H9 (cell line): ENCODE measurements at places on chromosomes 16 and 17.

- H3K4me1 ChIP-seq = no peaks in the 10 kb centered on the region; the same call in 1 of the 2 replicates
- H3K27me3 ChIP-seq = no peaks in the 10 kb centered on the region
- no peak for DNase-seq
- no peak overlapping the region for H3K4me3 ChIP-seq
- H3K36me3 ChIP-seq = no peaks in the 10 kb centered on the region
Observed at GRCh38 chr16:86045591-86045971, 146.6 kb downstream of the IRF8 start.

DNA sequence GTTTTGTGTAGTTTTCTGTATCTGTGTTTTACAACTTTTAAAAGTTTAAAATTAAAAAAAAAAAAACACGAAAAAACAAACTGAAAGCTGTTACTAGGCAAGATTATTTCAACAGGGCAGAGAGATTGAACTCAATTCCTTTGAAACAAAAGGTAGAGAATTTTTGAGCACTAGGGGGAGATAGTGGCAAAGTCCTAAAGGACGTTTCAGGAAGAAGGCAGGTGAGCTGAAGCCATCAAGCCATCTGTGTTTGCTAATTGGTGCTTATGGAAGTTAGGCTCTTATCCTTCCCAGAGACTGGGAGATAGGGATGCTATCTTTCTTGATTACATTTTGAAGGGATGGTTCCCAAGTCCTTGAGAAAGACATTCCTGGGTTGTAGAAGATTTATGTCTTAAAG, 70.6 kb upstream of the CLEC3A start:
- no peak for DNase-seq
- H3K4me1 ChIP-seq = peaks cover 13% of the 10 kb centered on the region; the same call in 1 of the 2 replicates
- no peak overlapping the region for H3K4me3 ChIP-seq
- no peak overlapping the region for H3K27ac ChIP-seq

GRCh38 chr17:64045176-64045575, 24.7 kb upstream of the ICAM2 start:
- H3K27me3 ChIP-seq = no peaks in the 10 kb centered on the region
- H3K27ac ChIP-seq = no peak overlapping the region
- no peak for DNase-seq
- peaks cover 1% of the 10 kb centered on the region; the same call in 1 of the 3 replicates for H3K36me3 ChIP-seq
- H3K4me3 ChIP-seq = no peak overlapping the region

DNA sequence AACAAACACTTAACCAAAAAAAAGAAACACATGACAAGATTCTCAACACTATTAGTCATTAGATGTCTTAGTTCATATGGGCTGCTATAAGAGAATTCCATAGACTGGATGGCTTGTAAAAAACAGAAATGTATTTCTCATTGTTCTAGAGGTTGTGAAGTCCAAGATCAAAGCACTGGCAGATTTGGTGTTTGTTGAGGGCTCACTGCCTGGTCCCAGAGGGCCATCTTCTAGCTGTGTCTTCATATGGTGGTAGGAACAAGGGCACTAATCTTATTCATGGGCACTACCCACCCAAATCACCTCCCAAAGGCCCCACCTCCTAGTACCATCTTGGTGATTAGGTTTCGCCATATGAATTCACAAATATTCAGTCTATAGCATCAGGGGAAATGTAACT, 162.5 kb upstream of the SDK2 start:
- peaks cover 3% of the 10 kb centered on the region; the same call in 1 of the 2 replicates for H3K36me3 ChIP-seq
- no peak for DNase-seq
- no peaks in the 10 kb centered on the region for H3K4me1 ChIP-seq
- peaks cover 3% of the 10 kb centered on the region; the same call in 1 of the 2 replicates for H3K27me3 ChIP-seq

- no peak overlapping the region for H3K27ac ChIP-seq
- no peak for DNase-seq
- H3K27me3 ChIP-seq = no peaks in the 10 kb centered on the region
- H3K36me3 ChIP-seq = no peaks in the 10 kb centered on the region
- H3K4me3 ChIP-seq = no peak overlapping the region; the same call in 2 of the 3 replicates
- no peaks in the 10 kb centered on the region for H3K4me1 ChIP-seq
Observed at GRCh38 chr16:86961171-86961601, 356.0 kb downstream of the C16orf95 start.

DNA sequence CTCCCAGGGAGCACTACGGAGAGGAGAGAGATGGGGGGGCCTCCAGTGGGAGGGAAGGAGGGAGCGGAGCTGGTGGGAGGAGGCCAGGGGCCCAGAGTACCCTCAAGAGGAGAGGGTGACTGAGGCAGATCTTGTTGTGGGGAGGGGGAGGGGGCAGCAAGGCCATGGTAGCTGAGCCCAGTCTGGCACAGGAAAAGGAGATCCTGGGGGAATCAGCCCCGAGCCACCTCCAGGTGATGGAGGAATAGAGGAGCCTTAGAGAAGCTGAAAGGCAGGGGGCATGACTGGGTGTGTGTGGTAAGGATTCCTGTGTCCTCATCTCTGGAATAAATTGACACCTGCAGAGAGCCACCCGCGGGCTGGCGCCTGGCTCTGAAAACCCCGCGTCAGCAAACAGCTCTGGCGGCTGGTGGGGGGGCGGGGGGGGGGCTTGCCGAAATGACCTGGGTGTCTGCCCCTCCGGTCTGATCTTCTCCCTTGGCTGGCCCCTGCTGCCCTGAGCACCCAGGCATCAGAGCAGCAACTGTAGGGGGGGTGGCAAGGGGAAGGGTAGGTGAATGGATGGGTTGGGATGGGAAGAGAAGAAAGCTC, 1.3 kb upstream of the NLGN2 start:
- H3K4me3 ChIP-seq = peak overlapping the region; percentile 76
- no peaks in the 10 kb centered on the region; the same call in 1 of the 2 replicates for H3K4me1 ChIP-seq
- no peak overlapping the region for H3K27ac ChIP-seq
- peaks cover 27% of the 10 kb centered on the region for H3K36me3 ChIP-seq
- no peak for DNase-seq

DNA sequence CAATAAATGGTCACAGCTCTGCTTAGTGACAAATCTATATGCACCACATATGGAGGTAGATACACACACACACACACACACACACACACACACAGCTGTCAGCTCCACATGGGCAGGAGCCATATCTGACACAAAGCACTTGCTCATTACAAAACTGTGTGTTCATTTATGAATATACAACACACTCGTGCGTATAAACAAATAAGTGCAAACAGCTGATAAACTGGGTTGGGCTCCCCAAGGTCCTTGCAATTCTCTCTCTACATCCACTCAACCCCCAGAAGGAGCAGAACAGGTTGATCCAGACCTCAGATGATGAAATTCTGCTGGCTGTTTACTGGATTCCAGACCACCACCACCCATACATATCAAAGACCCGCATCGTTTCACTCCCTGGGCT, 140.7 kb downstream of the XYLT1 start:
- H3K27ac ChIP-seq = no peak overlapping the region
- H3K36me3 ChIP-seq = peaks cover 1% of the 10 kb centered on the region; the same call in 1 of the 3 replicates
- no peaks in the 10 kb centered on the region for H3K27me3 ChIP-seq
- no peak overlapping the region for H3K4me3 ChIP-seq
- no peaks in the 10 kb centered on the region for H3K4me1 ChIP-seq
- no peak for DNase-seq

DNA sequence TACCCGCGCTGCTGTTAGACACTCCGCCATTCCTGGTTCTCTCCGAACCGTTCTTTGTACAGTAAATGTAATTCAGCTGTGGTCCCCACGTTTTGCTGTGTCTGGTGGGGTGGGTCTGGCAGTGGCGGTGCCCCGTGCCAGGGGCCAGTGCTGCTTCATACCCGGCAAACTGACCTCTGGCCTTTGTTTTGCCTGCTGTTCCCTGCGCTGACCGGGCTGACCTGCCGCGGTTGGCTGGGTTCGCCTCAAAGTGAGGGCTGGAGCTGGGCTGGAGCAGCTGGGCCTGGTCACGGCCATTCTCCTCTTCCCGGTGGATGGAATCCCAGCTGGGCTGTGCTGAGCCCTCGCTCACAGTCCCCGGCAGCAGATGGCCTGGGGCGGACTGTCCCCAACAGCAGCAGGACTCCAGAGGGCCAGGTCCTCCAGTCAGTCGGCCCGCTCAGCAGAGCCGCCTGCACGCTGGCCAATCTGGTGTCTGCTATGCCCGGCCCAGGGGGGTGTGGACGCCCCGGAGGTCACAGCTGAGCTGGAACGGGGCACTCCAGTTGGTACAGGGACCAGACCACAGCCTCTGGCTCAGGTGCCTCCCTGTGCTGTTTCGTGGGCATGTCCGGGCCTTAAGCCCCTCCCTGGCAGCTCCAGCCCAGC, 1.5 kb upstream of the WFIKKN1 start:
- H3K27ac ChIP-seq = no peak overlapping the region
- H3K36me3 ChIP-seq = no peaks in the 10 kb centered on the region; the same call in 1 of the 2 replicates
- no peaks in the 10 kb centered on the region; the same call in 1 of the 2 replicates for H3K4me1 ChIP-seq
- peak overlapping the region; percentile 26; the same call in 1 of the 3 replicates for H3K4me3 ChIP-seq
- no peak for DNase-seq

- no peaks in the 10 kb centered on the region for H3K27me3 ChIP-seq
- H3K4me1 ChIP-seq = no peaks in the 10 kb centered on the region
- H3K27ac ChIP-seq = no peak overlapping the region
- no peak for DNase-seq
- H3K4me3 ChIP-seq = no peak overlapping the region
Observed at GRCh38 chr17:31459716-31460115, 68.2 kb downstream of the RAB11FIP4 start.

GRCh38 chr17:71494062-71494855, 626.6 kb upstream of the SOX9 start:
- H3K4me3 ChIP-seq = no peak overlapping the region
- no peaks in the 10 kb centered on the region for H3K36me3 ChIP-seq
- no peaks in the 10 kb centered on the region for H3K4me1 ChIP-seq

- no peaks in the 10 kb centered on the region for H3K36me3 ChIP-seq
- no peak for DNase-seq
- no peaks in the 10 kb centered on the region for H3K4me1 ChIP-seq
- no peak overlapping the region for H3K4me3 ChIP-seq
- H3K27me3 ChIP-seq = no peaks in the 10 kb centered on the region
Observed at GRCh38 chr16:62089715-62090114, 53.5 kb upstream of the CDH8 start.

DNA sequence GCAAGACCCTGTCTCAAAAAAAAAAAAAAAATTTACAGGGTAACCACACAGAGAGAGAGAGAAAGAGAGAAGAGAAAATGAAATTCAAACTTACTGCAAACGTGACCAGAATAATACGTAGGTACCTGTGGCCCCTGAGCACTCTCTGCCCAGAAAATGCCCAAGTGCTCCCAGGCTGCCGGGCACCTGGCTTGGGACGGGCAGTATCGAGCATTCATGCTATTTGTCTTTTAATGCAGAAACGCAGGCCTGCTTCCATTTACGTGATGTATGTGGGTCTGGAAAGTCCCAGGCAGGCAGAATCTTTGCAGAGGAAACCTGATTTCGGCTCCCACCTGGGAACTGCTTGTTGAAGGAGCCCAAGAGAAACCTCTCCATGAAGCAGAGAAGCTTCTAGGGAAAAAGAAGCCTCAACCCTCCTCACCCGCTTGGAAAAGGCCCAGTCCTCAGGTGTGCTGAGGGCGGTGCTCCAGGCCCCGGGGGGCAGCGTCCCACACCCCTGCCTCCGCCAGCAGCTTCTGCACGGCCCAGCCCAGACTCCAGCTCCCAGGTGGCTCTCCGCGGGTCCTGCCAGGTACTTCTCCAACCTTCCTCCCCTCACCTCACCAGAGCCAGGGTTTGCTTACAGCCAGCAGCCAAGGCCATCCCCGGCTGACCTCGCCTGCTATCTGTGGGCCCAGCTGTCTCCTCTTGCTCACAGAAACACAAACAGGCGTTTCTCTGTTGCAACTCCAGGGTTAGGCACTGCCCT, 14.0 kb downstream of the RPH3AL start:
- H3K27ac ChIP-seq = no peak overlapping the region
- peak; percentile 29 for DNase-seq
- peaks cover 2% of the 10 kb centered on the region; the same call in 1 of the 2 replicates for H3K27me3 ChIP-seq
- H3K4me3 ChIP-seq = no peak overlapping the region
- no peaks in the 10 kb centered on the region; the same call in 1 of the 2 replicates for H3K4me1 ChIP-seq

DNA sequence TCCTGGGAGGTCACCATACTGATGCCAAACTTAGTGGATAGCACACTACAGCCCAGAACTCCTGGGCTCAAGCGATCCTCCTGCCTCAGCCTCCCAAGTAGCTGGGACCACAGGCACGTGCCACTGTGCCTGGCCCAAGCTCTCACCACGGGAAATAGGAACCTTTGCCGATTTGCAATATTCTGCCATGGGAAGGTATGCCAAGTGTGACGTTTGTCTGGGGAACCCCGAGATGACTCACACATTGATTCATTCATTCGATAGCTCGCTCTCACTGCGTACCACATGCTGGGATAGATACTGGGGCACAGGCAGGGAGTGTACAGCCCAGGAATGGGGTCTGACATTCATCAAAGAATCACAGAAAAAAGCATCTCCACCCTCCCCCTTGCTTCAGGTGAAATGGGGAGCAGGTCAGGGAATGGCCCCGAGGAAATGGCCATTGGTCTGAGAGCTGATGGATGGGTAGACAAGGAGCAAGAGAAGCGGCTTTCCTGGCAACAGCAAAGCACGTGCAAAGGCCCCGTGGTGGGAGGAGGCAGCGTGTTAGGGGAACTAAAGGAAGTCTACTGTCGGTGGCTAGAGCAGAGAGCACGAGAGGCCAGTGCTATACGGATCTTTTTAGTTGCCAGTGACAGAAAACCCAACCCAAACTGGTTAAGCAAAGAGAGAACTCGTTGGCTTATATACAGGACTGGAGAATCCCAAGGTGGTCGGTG, 44.1 kb downstream of the DNAH17 start:
- H3K4me1 ChIP-seq = no peaks in the 10 kb centered on the region
- DNase-seq = peak; percentile 17
- peaks cover 4% of the 10 kb centered on the region; the same call in 2 of the 3 replicates for H3K36me3 ChIP-seq
- H3K4me3 ChIP-seq = no peak overlapping the region
- no peak overlapping the region for H3K27ac ChIP-seq
- H3K27me3 ChIP-seq = no peaks in the 10 kb centered on the region

DNA sequence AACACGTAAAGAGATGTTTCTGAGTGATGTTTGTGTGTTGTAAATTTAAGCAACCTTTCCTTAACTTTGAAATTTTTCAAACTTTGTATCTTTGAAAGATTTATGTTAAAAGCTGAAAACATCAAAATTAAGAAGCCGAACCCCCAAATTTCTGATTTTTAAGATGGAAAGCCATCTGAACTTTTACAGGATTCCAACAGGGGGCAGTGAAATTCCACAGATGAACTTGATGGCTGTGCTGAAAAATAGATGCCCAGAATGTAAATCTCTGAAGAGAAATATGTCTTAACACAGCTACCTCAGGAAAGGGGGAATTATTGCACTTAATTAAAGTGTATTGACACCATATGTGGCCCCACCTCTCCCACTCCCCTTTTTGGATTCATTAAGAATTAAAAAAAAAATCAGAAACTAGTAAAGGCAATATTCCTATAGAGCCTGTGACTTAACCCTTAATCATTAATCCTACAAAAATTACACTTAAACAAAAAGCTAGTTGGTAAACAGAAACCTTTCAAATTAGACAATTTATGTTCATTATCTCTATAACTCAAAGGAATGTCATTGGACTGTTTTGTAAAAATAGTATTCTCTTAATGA, 597.9 kb downstream of the KCNJ2 start:
- no peaks in the 10 kb centered on the region for H3K4me1 ChIP-seq
- H3K27ac ChIP-seq = no peak overlapping the region
- H3K27me3 ChIP-seq = no peaks in the 10 kb centered on the region

GRCh38 chr16:57341062-57341440, 17.5 kb upstream of the CCL22 start:
- no peak overlapping the region for H3K4me3 ChIP-seq
- DNase-seq = no peak
- no peak overlapping the region for H3K27ac ChIP-seq
- H3K27me3 ChIP-seq = no peaks in the 10 kb centered on the region
- H3K4me1 ChIP-seq = no peaks in the 10 kb centered on the region
